GDM1 (cell line): ENCODE measurements at places on chromosomes 5 and 9.

GRCh38 chr5:142193114-142193428, 84.5 kb downstream of the NDFIP1 start:
- DNase-seq = no peak

DNA sequence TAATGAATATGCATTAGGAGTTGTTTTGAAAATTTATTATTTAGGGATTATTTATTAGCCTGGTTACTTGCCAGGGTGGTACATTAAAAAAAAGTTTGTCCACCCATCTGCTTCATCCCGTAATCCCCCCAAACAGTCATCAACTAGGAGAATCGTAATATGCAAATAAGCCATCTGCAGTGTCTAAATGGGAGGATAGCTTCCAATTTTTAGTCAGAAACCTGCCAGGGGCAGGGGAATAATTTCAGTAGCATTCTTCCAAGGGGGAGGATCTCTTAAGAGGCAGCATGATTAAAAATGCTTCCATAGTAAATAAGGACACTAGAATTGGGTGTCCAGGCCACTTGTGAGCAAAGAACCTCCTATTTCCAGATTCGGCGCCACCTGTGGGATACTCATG, 43.3 kb downstream of the SH3GL2 start:
- no peak for DNase-seq

DNA sequence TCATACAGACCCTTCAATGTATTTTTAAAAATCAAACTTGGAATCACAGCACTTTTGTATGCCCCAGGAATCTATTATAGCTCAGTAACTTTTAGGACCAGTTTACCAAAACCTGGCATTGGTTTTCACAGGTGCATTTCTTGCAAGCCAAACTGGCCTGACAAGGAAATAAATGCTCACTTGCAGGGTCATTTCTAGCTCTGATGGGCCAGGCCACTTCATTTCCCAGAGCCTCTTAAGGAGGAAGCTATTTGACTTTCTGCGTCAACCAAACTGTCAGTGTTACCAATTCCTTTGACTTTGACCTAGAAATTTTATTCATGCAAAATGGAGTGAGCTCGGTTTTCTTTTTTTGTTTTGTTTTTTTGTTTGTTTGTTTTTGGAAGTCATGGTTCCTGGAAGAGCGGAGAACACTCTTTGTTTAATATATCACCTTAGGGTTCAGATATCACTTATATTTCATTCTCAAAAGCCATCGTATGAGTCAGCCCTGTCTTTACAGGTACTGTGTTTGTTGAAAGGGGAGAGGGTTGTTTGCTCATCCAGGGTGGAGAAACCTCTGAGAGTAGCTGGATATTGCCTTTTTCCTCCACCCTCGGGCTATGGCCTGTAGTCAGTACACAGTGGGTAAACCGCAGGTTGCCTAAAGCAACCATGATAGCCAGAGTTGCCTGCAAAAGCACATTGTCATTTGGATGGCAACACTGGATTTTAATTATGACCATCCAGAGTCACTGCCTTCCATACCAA, 58.9 kb downstream of the GNA14 start:
- DNase-seq = no peak

GRCh38 chr9:95887926-95888497, 12.5 kb downstream of the ERCC6L2 start:
- DNase-seq = no peak

GRCh38 chr5:32531885-32532520, 53.4 kb upstream of the SUB1 start:
- no peak for DNase-seq

DNA sequence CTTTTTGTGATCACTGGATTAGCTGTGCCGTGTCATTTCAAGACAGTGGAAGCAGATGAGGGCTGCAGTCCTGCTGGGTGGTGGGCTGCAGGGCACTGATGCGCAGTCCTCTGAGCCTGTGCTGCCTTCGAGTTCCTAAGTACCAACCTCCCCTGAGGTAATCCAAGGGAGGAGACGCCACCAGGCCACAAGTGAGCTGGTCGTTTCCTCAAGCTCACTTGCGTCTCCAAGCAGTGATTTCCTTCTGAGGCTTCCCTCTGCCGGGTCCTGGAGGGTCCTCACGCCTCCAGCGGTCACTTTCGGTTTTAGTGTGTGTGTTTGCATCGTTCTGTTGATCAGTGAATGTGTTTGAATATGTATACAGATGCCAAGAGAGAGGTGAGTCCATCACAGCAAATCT, 115.7 kb downstream of the TRIO start:
- no peak for DNase-seq

GRCh38 chr5:61467766-61468482, 135.9 kb downstream of the ZSWIM6 start:
- no peak for DNase-seq

- DNase-seq = no peak
Observed at GRCh38 chr5:82374637-82375036, 96.5 kb upstream of the RPS23 start.

DNA sequence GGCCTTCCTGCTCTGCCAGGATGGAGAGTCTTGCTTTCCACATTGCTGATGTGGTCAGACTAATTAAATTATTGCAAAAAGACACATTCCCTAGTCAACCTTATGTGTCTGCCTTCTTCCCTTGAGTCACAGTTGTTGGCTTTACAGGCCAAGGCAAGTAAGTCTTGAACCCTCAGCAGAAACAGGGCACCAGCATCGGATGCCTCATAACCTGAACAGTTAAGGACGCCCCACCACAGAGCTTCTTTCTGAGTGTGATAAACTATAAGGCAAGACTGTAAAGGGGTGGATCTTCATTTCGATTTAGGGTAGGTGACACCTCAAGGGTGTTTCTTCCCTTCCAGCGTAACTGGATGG, 670 bp upstream of the KIF2A start:
- no peak for DNase-seq

DNA sequence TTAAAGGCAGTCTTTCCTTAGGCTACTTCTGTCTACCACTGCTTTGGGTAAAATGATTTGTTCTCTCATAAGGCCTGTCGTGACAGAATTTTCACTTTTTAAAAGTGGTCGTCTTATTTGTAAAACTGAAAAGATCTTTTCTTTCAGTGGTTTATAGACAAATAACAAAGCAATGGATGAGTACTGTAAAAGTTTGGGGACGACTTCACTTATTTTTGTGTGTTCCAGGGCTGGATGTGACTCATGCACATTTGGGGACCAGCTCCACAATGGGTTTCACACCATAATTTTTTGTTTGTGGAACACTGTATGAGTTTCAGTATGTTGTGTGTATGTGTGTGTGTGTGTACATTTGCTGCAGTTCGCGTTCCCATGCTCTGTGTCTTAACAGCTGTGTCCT, 53.6 kb downstream of the ARHGAP26 start:
- no peak for DNase-seq

GRCh38 chr5:81300921-81301270, 491 bp upstream of the ZCCHC9 start:
- no peak for DNase-seq

- no peak for DNase-seq
Observed at GRCh38 chr5:80192507-80193241, 63.2 kb downstream of the SERINC5 start.

DNA sequence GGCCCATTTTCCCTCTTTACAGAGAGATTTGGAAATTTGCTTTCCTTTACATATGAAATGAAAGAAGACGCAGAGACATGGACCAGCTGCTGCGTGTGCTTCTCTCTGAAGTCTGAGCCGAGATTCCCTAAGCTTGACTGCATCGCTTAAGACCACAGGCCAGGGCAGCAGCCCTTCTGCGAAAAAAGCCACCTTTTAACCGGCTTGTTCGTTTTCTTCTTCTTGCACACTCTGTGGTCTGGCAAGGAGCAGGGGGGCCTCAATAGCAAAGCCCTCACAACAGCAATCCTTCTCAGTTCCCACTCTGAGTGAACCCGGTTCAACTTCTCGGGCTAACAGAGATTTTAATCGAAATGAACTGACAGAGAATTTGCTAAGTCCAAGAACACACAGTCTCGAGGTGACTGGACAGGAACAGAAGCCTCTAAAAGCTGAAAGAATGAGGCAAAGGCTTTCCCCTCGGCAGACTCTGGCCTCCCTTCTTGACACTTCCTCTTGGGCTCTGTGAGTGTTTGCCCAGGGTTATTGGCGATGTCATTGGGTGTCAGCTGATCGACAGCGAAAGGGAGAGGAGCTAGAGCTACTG, 512.9 kb upstream of the KLF4 start:
- DNase-seq = no peak

GRCh38 chr5:124761010-124761409, 14.6 kb upstream of the ZNF608 start:
- no peak for DNase-seq

DNA sequence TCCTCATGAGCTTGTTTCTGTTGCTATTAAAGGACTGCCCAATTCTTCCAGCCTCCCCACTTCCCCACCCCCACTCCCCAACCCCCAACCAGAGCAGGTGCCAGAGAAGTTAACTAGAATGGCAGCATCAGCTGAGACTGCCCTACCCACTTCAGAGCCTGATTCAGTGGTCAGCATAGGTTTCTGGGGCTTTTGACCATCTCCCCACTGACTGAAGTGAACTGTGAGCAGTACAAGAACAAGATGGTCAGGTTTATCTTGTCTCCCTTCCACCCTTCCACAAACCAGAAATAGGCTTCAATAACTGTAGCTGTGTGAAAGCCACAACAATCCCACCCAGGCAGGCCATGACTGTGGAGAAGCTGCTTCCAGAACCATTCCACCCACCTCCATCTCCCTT, 289.4 kb upstream of the SLC24A2 start:
- DNase-seq = no peak

DNA sequence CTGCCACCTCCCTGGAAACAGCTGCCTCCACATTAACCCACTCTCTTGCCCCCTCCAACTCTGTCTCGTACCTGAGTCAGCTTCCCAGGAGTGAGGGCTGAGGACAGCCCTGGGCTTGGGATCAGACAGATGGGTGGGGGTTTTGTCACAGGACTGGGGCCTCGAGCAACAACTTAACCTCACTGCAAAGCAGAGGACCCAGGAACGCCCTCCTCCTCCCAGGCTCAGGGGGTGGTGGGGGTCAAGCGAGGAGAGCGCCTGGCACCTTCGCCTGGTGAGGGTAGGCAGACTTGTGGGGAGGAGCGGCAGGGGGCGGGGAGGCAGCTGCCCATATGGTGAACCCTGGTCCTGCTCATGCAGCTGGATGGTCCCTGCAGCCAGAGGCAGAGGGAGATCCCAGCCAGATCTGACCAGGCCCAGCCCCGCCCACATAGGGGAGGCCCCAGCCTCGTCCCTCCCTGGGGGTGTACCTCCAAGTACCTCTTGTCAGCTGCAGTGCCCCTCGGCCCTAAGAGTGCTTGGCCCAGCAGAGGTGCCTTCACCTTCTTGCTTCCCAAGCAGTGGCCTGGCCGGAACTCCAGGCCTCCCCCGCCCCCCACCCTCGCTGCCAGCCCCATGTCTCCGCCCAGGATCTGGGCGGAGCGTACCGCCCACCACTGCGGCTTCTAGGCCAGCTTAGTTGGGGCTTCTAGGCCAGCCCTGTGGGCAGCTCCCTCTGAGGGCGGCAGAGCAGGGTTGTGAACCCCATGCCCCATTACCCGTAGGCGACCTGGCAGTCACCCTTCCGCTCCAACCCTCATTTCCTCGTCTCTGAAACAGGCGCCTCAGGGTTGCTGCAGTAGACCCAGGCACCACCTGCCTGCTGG, at the start of gene SARDH:
Gene SARDH (minus strand): TSS at position 579 of the 866 bp plus-strand sequence. CDS start 4,179 bp downstream, outside the sequence.
- no peak for DNase-seq

GRCh38 chr5:149765932-149766331, 35.8 kb downstream of the PPARGC1B start:
- no peak for DNase-seq

DNA sequence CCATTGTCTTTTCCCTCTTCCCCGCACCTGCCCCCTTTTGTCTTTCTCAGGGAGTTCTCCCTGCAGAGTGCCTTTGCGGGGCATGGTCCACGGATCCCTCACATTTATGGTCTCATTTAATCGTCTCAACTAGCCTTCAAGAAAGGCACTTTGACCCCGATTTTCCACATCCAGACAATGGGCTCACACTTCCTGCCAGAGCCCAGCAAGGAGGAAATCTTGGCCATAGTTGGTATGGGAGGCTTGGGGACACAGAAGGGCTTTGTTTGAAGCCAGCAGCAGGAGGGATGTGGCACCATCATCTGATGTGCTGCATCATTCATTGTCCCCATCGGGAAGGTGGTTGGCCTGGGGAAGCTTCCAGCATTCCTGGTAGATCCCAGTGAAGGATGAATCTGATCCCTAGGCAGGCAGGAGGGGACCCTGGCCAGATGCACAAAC, 24.9 kb downstream of the GSN start:
- no peak for DNase-seq

- no peak for DNase-seq
Observed at GRCh38 chr5:72785801-72786200, 30.7 kb upstream of the TNPO1 start.

DNA sequence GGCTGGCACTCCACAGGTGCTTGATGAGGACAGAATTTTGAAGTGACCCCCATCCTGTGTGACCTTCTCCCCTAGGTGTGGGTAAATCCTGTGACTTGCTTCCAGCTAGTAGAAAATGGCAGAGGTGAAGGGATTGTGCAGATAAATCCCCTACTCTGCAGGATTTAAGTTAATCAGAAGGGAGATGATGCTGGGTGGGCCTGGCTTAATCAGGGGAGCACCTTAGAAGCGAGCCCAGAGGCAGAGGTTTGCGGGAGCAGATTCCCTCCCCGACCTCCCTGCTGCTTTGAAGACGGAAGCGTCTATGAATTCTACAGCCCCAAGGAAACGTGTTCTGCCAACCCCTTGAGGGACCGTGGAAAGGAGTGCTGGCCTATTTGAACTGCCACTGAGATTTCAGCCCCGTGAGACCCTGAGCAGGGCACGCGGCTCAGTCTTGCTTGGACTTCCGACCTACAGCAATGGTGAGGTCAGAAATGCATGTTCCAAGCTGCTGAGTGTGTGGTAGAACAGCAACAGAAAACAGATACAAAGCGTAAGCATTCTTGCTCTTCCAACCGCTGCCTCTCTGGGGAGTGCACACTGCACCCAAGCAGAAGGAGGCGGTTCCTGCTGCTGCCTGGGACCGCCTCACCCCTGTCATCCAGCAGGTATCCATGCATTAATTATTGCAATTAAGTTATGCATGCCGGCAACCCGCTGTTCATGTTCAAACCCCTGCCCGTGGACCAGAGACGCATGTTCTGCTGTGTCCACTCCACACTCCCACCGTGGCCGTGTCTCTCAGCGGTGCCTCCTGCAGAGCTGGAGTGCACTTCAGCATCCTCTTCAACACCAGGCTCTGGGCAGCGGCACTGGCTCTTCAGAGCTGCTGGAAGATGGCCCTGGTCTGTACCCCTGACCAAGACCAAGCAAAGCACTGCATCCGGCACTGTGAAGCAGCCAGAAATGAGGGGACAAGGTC, 54.6 kb upstream of the RXRA start:
- DNase-seq = no peak

GRCh38 chr9:108859459-108860114, 2.5 kb upstream of the ACTL7A start:
- no peak for DNase-seq

DNA sequence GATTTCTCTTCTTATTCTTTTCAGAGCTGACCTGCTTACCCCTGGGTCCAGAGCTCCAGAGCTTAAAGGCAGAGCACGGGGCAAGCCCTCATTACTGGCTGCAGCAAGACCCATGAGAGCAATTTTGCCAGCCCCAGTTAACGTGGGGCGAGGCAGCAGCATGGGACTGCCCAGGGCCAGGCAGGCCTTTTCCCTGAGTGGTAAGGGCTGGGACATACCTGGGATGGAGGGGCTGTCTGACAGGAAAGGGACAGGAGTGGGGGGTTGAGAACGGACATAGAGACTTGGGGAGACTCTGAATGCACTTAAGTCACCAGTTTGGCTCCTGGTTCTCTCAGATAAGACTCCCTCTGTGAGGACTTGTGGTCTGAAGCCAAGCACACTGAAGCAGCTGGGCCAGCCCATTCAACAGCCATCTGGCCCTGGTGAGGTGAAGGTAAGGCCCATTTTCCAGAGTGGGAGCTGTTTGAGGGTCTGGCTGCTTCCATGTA, 26.2 kb downstream of the HMGXB3 start:
- no peak for DNase-seq
